Activated T-helper 1 cell treated with anti-CD3 and anti-CD28 coated beads, Interleukin-12 subunit alpha, Interleukin-12 subunit beta, Interleukin-2, Interleukin-4 antibody, amounts not matched to agents 30 ng/mL and 10 ng/mL and 1 ng/mL, durations not matched to agents 14 hours and 24 hours and 36 hours (primary cell): ENCODE measurements at places on chromosomes 6 and 20. TPM values are rescaled to one million over a fixed set of nuclear protein-coding genes. Genes with fewer than 3 reads are reported as not detected.

- no peak overlapping the region for H3K4me3 ChIP-seq
- H3K36me3 ChIP-seq = peaks cover 2% of the 10 kb centered on the region
- peaks cover 6% of the 10 kb centered on the region for H3K4me1 ChIP-seq
- H3K27me3 ChIP-seq = no peaks in the 10 kb centered on the region
- DNase-seq = no peak
Observed at GRCh38 chr6:2061880-2062279, 183.5 kb downstream of the GMDS start.

DNA sequence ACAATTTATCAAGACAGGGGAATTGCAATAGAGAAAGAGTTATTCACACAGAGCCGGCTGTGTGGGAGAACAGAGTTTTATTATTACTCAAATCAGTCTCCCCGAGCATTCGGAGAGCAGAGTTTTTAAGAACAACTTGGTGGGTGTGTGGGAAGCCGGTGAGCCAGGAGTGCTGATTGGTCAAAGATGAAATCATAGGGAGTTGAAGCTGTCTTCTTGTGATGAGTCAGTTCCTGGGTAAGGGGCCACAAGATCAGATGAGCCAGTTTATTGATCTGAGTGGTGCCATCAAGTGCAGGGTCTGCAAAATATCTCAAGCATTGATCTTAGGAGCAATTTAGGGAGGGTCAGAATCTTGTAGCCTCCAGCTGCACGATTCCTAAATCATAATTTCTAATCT is 50.0 kb upstream of the ECI2 start:
- peaks cover 6% of the 10 kb centered on the region for H3K27me3 ChIP-seq
- no peaks in the 10 kb centered on the region for H3K36me3 ChIP-seq

DNA sequence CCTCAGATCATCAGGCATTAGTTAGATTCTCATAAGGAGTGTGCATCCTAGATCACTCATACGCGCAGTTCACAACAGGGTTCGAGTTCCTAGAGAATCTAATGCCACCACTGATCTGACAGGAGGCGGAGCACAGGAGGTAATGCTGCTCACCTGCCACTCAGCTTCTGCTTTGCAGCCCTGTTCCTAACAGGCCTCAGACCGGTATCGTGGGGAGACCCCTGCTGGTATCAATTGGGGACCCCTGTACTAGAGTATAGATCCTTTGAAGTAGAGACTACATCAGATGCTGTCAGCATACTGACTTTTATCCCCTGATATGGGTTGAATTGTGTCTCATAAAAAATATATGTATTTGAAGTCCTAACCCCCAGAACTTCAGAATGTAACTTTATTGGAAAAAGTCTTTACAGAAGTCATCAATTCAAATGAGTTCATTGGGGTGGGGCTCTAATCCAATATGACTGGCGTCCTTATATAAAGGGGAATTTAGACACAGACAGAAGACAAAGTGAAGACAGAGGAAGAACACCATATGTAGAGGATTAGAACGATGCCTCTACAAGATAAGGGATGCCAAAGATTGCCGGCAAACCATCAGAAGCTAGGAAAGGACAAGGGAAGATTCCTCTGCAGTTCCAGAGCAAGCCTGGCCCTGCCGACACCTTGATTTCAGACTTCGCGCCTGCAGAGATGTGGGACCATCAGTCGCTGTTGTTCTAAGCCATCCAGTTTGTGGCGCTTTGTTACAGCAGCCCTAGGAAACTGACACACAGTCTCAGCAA is 104.4 kb upstream of the BTBD3 start:
- H3K27ac ChIP-seq = no peak overlapping the region
- H3K36me3 ChIP-seq = no peaks in the 10 kb centered on the region
- DNase-seq = no peak
- H3K27me3 ChIP-seq = no peaks in the 10 kb centered on the region

DNA sequence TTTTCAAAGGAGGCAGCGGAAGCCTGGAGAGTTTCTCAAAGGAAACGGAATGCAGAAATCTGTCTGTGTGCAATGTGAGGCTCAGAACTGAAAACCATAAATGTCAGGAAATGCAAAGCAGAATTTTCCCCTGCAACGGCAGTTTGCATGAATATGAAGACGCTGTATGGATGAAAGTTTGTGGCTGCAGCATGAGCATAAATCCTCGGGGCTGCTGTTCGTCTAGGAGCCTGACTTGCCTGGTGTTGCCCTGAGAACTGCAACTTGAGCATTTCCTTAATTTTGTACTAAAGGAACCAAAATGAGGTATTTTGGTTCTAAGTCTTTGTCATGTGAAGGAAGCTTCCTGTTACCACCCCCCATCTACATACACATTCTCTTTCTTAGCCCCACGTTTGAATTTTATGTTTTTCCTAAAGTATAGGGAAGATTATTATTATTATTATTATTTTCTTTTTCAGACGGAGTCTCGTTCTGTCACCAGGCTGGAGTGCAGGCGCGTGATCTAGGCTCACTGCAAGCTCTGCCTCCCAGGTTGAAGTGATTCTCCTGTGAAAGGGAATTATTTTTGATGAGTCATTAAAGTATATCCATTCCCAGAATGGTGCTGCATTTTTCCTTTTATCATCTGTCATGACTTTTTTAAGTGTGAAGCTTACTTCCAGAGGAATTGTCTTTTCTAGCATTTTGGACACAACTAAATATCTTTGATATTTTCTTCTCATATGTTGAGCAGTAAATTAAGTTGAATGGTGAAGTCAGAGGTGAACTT is 33.1 kb downstream of the MTHFD1L start:
- DNase-seq = no peak
- no peak overlapping the region for H3K4me3 ChIP-seq
- H3K27ac ChIP-seq = no peak overlapping the region
- no peaks in the 10 kb centered on the region for H3K27me3 ChIP-seq
- H3K36me3 ChIP-seq = peaks cover 11% of the 10 kb centered on the region

GRCh38 chr20:45994761-45995493 is 13.8 kb upstream of the MMP9 start:
- no peaks in the 10 kb centered on the region for H3K36me3 ChIP-seq
- peaks cover 43% of the 10 kb centered on the region for H3K4me1 ChIP-seq
- H3K27ac ChIP-seq = no peak overlapping the region
- H3K27me3 ChIP-seq = peaks cover 36% of the 10 kb centered on the region
- no peak for DNase-seq

Gene WFDC9
- not detected in 2 replicates for total RNA-seq

Gene IMPG1
- not detected in 2 replicates for total RNA-seq

Gene SPATS1
- not detected in 2 replicates for total RNA-seq

Gene OR10C1
- not detected in 2 replicates for total RNA-seq

Gene TNF
- total RNA-seq = 427 and 430 TPM in 2 replicates

Gene CEP250
- 44.4 and 45.6 TPM in 2 replicates for total RNA-seq

Gene ANKRD60
- total RNA-seq = not detected in 2 replicates
